ENCODE measurements at places on chromosomes 2 and 18.

GRCh38 chr2:216222650-216223352 lies 113.7 kb downstream of the XRCC5 start:
- no peak overlapping the region for H3K27ac ChIP-seq
- no peaks in the 10 kb centered on the region for H3K27me3 ChIP-seq
- DNase-seq = no peak
- no peak overlapping the region for H3K4me3 ChIP-seq
- no peaks in the 10 kb centered on the region for H3K36me3 ChIP-seq

DNA sequence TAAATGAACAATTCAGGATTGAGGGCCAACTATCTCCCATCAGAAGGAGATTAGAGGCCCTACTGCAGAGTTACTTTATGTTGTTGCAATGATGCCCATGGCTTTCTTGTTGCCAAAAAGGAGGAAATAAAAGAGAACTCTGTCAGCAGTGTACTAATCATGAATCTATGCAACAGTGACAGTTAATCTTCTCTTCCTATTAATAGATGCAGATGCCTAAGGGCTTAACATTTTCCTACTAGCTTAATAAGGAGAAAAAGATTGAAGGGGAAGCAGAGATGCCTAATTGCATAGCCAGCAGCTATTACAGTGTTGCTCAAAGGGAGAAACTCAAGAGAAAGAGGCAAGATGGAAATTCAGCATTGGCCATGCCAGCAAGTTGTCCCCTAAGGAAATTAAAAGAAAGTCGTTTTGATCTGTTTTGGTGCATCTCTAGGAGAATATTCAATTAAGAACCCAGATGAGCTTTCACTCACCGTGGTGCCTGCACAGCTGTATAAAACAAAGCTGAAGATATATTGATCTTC lies 107.1 kb upstream of the KCNJ3 start:
- H3K27me3 ChIP-seq = no peaks in the 10 kb centered on the region
- H3K36me3 ChIP-seq = no peaks in the 10 kb centered on the region
- H3K4me3 ChIP-seq = no peak overlapping the region
- DNase-seq = no peak

DNA sequence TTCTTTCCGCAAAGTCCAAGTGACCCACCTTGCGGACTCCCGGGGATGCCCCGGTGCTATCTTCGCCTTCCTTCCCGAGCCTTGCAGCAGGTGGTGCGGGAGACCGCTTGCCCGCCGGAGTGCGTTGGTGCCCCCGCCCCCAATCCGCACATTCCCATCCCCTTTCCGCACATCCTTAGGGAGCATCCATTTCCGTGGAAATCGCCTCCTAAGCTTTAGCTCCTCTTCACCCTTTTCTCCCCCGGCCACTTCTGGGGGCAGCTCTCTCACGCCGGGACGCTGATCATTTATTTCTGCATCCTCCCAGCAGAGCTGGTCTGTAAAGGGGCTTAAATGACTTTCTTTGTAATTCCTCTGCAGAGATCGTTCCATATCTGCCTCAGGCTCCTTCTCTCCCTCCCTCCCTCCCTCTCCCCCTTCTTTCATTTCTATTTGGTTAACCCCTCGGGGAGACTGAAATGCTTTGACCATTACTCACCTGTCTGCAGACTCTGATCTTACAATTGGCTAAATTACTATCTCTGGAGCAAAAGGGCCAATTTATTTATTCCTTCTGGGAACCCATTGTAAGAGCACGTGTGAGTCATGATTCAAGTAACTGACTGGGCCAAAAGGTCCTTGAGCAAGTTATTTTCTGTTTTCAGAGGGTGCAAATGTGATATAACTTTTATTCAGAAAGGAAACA lies 1.3 kb upstream of the LYPD1 start:
- H3K27me3 ChIP-seq = no peaks in the 10 kb centered on the region
- peak overlapping the region; percentile 55 for H3K4me3 ChIP-seq
- H3K4me1 ChIP-seq = no peaks in the 10 kb centered on the region
- H3K36me3 ChIP-seq = no peaks in the 10 kb centered on the region
- no peak overlapping the region for H3K27ac ChIP-seq
- DNase-seq = no peak

GRCh38 chr18:31880186-31880898 lies 62.6 kb downstream of the TRAPPC8 start:
- H3K27me3 ChIP-seq = no peaks in the 10 kb centered on the region
- no peak overlapping the region for H3K27ac ChIP-seq
- H3K4me1 ChIP-seq = no peaks in the 10 kb centered on the region
- DNase-seq = no peak
- peaks cover 36% of the 10 kb centered on the region for H3K36me3 ChIP-seq
- H3K4me3 ChIP-seq = no peak overlapping the region

DNA sequence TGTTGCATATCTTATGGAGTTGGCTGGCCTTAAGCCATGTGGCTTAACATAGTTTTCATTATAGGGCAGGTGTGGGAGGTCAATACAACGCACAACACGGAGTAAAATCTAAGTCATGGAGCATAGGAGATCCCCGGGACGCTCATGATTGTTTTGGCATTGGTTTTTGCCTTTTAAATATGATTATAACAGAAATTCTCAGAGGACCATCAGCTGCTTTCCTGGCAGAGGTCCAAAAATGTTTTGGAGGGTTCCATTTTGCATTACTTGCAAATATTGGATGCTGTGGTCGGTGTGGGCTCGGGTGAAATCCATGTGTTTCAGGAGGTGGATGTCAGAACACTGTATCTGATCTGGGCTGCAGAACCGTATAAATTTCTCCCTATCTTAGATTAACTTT lies 3.4 kb downstream of the NCOA1 start:
- no peak overlapping the region for H3K27ac ChIP-seq
- H3K27me3 ChIP-seq = no peaks in the 10 kb centered on the region
- no peaks in the 10 kb centered on the region for H3K36me3 ChIP-seq
- no peak for DNase-seq
- no peak overlapping the region for H3K4me3 ChIP-seq

- H3K27me3 ChIP-seq = no peaks in the 10 kb centered on the region
- no peak overlapping the region for H3K27ac ChIP-seq
- no peak for DNase-seq
- H3K36me3 ChIP-seq = no peaks in the 10 kb centered on the region
- no peaks in the 10 kb centered on the region for H3K4me1 ChIP-seq
These were observed 129.7 kb downstream of the PTPRM start for GRCh38 chr18:7696780-7697179.

- peak overlapping the region; percentile 98 for H3K27ac ChIP-seq
- no peaks in the 10 kb centered on the region for H3K36me3 ChIP-seq
- no peaks in the 10 kb centered on the region for H3K27me3 ChIP-seq
- no peak for DNase-seq
- H3K4me1 ChIP-seq = peaks cover 25% of the 10 kb centered on the region
These were observed 729 bp upstream of the REL start for GRCh38 chr2:60880643-60881046.

DNA sequence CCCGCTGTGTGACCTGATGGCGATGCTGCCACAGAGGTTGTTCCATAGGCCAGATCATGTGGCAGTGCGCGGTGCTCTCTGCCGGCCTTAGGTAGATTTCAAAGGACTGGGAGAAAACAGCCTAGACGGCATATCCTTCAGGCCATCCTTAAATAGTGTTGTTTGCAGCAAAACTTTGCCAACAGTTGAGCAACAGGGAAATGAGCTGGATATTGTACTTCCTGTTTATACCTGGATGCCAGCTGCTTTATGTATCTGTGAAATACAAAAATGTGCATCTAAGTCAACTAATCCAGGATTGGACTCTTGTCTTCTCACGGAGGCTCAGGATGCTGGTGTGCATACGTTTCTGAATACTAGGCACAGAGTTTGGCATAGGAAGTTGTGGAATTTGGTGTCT lies 107.1 kb downstream of the EML6 start:
- no peak for DNase-seq
- H3K4me3 ChIP-seq = no peak overlapping the region
- no peak overlapping the region for H3K27ac ChIP-seq
- H3K36me3 ChIP-seq = no peaks in the 10 kb centered on the region
